Stimulated activated CD4-positive, alpha-beta T cell treated with anti-CD3 and anti-CD28 coated beads, Interleukin-1b, Interleukin-23, amount 100 ng/mL, for 4 hours (primary cell): ENCODE measurements at places on chromosomes 16 and 17.

DNA sequence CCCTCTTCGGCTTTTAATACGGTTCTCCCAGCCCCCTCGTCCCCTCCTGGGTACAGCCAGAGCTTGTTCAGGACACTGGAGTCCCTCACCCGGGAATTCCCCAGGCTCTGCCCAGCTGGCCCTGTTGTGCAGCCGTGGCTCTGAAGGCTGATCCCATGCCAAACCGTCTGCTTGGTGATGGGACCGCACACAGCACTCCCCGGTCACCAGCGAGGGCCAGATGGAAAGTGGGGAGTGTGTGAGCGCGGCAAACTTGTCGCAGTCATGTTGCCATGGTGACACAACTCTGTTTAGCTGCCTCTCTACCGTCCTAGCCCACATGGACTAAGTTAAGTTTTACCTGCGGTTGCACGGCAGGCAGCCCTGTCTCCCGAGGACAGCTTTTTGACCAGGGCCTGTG lies 107.9 kb downstream of the RAP1GAP2 start:
- DNase-seq = no peak

- DNase-seq = no peak
Observed at GRCh38 chr16:19173649-19174383, 5.8 kb downstream of the SYT17 start.

DNA sequence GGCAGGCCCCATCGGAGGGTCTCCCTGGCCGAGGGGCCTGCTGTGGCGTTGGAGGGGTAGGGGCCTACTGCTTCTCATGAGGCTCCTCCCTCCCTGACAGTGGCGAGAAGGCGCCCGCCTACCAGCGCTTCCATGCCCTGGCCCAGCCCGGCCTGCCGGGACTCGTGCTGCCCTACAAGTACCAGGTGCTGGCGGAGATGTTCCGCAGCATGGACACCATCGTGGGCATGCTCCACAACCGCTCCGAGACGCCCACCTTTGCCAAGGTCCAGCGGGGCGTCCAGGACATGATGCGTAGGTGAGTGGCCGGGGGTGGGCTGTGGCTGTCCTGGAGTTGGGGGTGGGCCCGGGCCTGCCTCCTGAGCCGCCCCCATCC lies 1.7 kb downstream of the CDT1 start:
- no peak for DNase-seq

DNA sequence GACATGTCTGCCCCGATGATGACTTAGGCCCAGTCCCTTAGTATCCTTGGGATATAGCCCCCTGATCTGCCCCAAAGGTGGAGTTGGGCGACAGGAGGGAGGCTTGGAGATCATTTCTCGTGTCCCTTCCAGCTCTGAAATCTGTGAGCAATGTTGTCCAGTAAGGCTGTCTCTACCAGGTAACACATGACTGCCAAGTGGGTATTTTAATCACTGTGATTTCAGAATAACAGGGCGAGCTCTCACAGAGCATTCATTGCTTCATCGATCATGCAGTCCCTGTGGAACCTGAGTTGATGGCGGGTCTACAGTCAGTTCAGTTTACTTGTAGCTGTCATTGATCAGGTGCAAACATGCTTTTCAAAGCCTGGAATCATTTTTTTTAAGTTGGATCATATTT lies 39.2 kb downstream of the KSR1 start:
- no peak for DNase-seq

GRCh38 chr17:8921147-8921546 lies 44.4 kb downstream of the PIK3R5 start:
- DNase-seq = no peak

DNA sequence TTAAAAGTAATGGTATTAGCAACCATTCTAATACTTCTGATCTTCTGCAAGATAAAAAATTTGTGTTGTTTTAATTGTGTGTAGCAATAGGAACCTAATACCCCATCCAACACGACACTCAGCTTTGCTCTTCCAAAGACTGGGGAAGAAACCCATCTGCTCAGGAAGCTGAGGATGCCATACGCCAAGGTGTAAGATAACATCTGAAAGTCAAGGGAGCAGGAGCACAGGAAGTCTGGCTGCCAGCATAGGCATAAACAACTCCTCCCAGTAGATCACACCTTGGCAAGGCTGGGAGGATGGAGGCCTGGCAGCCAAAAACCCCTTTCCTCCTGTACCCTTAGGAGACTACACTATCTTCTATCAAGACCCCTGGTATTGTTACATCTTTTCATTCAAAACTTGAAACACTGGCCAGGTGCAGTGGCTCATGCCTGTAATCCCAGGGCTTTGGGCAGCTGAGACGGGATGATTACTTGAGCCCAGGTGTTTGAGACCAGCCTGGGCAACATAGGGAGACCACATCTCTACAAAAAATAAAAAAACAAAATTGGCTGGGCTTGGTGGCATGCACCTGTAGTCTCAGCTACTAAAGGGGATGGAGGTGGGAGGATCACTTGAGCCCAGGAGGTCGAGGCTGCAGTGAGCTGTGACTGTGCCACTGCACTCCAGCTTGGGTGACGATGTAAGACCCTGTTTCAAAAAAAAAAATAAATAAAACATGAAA lies 5.7 kb upstream of the SPHK1 start:
- no peak for DNase-seq

DNA sequence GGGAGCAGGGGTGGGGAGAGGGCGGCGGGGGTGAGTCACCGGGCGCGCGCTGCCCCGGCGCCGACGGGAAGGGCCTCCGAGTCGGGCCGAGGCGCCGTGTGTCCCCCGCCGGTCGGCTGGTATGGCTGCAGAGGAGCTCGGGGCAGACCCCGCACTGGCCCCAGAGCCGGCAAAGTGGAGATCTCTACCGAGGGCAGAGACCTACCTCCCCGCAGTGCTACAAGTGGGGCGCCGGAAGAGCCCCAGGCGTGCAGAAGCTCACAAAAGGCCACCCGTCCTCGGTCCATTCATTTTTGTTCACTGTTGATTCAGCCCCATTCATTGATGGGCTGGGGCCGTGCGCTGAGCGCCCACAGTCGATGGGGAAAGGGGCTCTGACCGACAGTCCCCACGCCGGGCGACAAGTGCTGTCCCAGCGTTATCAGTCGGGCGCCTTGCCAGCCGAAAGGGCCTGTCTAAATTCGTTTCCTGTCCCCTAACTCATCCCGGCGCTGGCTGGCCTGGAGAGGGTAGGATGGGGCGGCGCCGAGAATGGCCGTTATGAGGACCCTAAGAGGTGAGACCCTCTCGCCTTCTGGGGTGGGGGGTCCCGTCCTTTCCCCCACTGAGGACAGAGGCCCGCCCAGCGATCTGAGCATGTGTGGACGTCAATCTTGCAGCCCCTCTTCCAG lies 709 bp upstream of the ENO3 start:
- DNase-seq = no peak

- DNase-seq = no peak
Observed at GRCh38 chr17:82445542-82445941, 5.0 kb downstream of the CYBC1 start.

- no peak for DNase-seq
Observed at GRCh38 chr16:4763791-4764190, 3.2 kb downstream of the ZNF500 start.

DNA sequence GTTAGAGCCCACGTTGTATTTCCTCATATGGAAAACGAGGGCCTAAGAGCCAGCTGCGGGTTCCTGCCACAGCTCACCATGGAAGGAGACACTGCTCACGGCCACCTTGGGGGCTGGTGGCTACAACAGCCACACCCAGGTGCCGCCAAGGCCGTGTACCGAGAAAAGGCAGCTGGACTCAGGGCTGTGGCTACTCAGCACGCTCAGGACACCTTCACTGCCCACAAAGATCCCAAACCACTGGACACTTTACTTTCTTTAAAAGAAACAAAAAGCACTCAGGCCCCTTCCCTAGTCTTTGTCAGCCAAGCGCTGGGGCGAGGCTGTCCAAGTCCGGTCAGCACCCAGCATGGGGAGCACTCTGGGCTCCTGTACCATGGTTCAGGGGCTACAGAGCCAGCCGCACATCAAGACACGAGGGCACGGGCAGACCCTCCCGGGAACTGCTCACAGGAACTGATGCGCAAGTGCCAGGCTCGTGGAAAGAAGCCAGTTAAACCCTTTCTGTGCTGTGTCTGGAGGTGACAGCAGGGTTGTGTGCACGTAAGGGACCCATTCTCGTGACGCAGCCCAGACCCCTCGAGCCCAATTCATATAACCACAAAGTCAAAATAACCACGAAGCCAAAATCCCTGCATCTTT lies 18.5 kb downstream of the SLC16A3 start:
- no peak for DNase-seq

DNA sequence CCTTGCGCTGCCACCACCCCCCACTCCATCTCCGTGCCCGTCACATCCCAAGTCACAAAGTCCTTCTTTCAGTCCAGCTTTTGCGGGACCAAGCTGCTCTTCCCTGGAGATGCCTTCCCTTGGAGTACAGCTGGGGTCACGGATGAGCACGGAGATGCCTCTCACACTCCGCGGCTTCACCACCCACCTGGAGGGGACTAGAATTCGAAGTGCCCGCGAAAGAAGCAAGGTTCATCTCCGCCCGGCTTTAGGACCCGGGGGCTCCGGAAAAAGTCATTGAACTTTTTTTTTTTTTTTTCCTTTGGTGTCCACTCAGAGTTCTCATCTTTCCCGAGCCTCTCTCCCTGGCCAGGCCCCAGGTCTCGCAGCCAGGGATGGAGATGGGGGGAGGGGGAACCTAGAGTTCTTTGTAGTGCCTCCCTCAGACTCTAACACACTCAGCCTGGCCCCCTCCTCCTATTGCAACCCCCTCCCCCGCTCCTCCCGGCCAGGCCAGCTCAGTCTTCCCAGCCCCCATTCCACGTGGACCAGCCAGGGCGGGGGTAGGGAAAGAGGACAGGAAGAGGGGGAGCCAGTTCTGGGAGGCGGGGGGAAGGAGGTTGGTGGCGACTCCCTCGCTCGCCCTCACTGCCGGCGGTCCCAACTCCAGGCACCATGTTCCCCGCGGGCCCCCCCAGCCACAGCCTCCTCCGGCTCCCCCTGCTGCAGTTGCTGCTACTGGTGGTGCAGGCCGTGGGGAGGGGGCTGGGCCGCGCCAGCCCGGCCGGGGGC lies at the start of gene FKBP10:
Gene FKBP10 (plus strand): TSS at position 624 of the 771 bp plus-strand sequence. CDS start 31 bp downstream, at position 655.
- peak; percentile 12 for DNase-seq

DNA sequence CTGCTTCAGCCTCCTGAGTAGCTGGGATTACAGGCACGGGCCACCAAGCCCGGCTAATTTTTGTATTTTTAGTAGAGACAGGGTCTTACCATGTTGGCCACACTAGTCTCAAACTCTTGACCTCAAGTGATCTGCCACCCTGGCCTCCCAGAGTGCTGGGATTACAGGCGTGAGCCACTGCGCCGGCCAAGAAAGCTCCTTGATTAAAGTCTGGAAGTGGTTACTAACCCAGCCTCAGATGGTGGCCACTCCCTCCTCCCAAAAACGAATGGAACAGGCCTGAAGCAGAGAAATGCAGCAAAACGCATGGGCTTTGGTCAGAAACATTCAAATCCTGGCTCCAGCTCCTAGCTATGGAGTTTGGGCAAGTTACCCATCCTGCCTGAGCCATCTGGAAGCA lies 11.3 kb downstream of the FKBP10 start:
- no peak for DNase-seq

DNA sequence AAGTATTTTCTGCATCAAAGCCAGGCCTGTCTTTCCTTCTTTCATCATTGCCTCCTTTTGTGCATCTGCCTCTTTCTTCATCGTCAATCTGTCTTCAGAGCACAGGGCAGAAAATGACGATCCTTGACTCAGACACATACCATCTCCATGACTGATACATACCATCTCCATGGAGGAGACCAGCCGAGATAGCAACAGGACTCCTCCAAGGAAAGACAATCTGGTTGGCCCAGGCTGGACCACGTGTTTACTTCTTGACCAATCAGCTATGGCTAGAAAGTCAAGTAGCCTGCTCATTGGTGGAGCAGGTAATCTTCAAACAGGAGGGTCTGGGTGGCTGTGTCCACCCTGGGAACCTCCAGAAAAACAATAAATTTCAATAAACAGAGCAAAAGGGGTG lies 164.6 kb downstream of the CPPED1 start:
- DNase-seq = no peak

GRCh38 chr16:84616515-84616914 lies 1.4 kb downstream of the COTL1 start:
- no peak for DNase-seq

GRCh38 chr17:39601758-39602532 lies 5.8 kb downstream of the NEUROD2 start:
- no peak for DNase-seq

GRCh38 chr17:14616528-14616927 lies 315.6 kb downstream of the HS3ST3B1 start:
- no peak for DNase-seq

- no peak for DNase-seq
Observed at GRCh38 chr16:87648236-87648635, 45.9 kb downstream of the JPH3 start.

GRCh38 chr16:85557083-85557970 lies 55.8 kb upstream of the GSE1 start:
- DNase-seq = no peak

- DNase-seq = peak; percentile 80
Observed at GRCh38 chr17:82418001-82418986, at the start of the genes HEXD and OGFOD3. Gene HEXD (plus strand): TSS chr17:82418347. CDS start chr17:82419800, 1,453 bp downstream. Gene OGFOD3 (minus strand): TSS chr17:82418586. CDS start chr17:82418485, 101 bp downstream.

DNA sequence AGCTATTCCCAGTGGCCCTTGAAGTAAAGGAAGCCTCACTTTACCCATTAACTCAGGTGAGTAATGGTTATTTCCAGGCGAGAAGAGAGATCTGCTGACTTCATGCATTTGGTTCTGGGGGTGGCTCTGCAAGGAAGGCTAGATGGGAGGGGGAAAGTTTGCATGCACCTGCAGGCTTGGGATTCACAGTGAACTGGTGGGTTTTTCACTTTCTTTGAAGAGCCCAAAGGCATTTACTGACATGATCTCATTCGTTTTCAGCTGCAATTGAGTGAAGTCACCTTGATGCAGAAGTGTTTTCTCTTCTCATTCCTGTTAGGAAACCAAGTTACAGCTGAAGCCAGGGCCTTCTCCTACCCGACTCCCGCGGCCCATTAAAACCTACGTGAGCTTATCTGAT lies 131.0 kb upstream of the N4BP1 start:
- DNase-seq = no peak

DNA sequence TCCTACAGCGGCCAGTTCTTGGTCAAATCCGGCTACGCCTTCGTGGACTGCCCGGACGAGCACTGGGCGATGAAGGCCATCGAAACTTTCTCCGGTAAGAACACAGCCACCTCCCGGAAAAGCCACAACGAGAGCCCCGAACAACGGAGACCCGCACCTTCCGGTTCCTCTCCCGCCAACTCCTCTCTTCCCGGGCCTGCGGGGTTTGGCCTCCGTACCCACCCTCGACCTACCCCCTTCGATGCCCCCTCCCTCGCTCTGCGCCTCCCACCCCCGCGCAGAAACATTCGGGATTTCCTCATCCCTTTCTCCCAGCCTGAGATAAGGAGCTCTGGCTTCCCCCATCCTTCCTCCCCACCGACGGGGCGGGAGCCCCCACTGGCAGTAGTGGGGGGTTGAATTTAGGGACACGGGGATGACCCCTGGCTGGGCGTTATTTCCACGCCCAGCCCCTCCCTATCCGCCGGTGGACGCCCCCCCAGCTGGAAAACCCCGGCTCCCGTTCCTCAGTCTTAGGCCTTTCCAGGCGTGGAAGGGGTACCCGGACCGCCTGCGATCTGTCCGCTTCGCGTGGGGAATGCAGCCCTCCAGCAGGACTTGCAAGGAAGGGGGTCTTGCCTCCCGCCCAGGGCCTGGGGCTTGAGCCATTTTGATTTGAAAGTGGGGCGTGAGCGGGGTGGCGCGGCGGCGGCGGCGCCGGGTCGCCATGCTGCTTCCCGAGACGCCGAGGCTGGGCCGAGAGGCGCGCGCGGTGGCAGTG lies 822 bp downstream of the IGF2BP1 start:
- peak; percentile 5 for DNase-seq
